ENCODE measurements at places on chromosomes 13 and 19.

DNA sequence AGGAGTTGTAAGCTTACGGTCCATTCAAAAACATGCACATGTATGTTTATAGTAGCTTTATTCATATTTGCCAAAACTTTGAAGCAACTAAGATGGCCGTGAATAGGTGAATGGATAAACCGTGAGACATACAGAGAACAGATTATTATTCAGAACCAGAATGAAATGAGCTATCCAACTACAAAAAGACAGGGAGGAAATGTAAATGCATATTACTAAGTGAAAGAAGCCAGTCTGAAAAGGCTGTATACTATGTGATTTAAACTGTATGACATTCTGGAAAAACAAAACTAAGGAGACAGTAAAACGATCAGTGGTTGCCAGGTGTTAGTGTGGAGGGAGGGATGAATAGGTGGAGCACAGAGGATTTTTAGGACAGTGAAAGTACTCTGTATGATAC is 19.9 kb downstream of the NDFIP2 start:
- DNase-seq, result no peak

DNA sequence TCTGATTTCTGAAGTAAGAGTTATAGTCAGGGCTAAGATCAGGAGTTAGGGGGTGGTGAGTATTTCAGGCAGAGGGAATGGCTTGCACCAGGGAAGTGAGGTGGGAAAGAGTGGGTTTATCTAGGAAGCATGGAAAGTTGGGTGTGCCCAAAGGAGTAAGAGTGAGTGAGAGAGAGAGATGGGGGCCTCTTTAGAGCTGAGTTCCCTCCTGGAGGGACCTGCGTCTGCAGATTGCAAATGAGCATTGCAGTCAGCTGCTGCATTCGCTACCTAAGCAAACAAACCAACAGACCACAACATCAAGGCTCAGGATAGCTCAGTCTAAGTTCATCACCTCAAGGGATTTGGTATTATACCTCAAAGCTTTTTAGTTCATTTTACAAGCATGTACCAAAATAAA is 405.8 kb downstream of the FGF9 start:
- no peak for DNase-seq

DNA sequence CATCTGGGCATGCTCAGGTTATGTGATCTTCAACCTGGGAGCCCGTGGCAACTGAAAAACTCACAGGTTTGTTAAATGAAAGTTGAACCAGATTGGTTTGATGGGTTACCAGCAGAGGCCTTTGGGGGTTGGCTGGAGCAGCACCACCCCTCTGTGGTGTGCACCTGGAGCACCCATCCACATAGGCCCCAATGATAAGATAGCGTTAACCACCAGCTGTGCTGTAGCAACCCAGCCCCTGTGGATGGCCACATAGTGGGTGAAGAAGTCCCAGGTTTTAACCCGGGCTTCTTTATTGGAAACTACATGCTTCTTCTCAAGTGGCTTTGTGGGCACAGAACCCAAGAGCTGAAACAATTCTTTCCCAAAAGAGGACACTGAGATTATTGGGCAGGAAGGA is 22.6 kb upstream of the MTIF3 start:
- no peak for DNase-seq

GRCh38 chr13:32474999-32475792 is 47.3 kb upstream of the N4BP2L1 start:
- DNase-seq, result no peak

DNA sequence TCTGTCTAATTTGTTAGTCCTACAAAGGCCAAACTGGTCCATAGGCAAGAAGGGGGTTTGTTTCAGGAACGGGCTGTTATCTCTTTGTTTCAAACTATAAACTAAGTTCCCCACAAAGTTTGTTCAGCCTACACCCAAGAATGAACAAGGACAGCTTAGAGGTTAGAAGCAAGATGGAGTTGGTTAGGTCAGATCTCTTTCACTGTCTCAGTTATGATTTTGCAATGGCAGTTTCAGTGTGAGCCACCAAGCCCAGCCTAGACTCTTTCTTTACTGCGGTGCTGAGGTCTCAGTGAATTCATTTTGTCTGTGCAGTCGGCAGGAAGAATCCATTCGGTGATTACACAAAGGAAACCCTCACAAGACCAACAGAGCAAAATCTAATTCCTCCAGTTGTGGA is 56.6 kb upstream of the ABCC4 start:
- DNase-seq, result no peak

- DNase-seq, result no peak
Observed at GRCh38 chr13:95181586-95181985, 119.7 kb downstream of the ABCC4 start.

- DNase-seq, result no peak
Observed at GRCh38 chr13:29948244-29948643, 97.8 kb upstream of the UBL3 start.

Data from activated T-cell treated with anti-CD3 and anti-CD28 coated beads, Interleukin-2, amount 50 U/mL, for 48 hours (primary cell).